MG63 (cell line): ENCODE measurements at places on chromosomes 1 and 21.

DNA sequence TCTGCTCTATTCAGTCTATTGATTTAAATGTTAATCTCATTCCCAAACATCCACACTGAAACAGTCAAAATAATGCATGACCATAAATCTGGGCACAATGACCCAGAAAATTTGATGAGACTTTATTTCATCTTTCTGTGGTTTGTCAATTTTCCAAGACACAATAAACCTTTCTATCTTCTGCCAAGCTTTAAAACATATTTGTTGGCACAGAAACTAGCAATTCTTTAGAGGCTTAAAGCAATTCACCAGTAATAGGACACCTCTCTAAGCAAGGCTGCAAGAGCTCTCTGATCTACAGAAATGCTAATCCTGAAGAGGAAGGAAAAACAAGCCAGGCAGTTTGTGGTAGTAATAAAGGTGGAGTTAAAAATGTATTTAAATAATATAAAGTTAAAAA is 113.7 kb downstream of the FCRL5 start:
- no peak for DNase-seq

- no peak for DNase-seq
Observed at GRCh38 chr21:46082963-46083790, 14.7 kb upstream of the COL6A2 start.

DNA sequence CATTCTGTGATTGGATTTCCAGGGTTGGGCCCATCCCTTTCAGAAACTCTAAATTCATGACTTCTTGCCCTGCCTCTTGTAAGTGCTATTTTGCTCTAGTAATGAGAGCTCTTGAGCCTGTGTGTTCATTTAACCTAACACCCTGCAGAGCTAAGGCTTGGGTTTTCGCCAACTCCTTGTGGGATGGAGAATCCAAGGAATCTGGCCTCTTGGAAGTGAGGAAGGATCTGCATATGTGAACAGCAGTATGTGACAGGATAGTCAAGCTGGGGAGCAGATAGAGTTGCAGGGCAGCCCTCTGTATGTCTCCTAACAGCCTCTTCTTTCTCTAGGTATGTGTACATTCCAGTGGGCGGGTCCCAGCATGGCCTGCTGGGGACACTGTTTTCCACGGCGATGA is 258.9 kb downstream of the HHAT start:
- no peak for DNase-seq

DNA sequence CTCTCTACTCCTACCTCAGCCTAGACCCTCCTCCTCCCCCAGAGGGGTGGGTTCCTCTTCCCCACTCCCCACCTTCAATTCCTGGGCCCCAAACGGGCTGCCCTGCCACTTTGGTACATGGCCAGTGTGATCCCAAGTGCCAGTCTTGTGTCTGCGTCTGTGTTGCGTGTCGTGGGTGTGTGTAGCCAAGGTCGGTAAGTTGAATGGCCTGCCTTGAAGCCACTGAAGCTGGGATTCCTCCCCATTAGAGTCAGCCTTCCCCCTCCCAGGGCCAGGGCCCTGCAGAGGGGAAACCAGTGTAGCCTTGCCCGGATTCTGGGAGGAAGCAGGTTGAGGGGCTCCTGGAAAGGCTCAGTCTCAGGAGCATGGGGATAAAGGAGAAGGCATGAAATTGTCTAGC is 21.6 kb upstream of the VPS13D start:
- no peak for DNase-seq
